ENCODE measurements at places on chromosomes 6 and 20.

DNA sequence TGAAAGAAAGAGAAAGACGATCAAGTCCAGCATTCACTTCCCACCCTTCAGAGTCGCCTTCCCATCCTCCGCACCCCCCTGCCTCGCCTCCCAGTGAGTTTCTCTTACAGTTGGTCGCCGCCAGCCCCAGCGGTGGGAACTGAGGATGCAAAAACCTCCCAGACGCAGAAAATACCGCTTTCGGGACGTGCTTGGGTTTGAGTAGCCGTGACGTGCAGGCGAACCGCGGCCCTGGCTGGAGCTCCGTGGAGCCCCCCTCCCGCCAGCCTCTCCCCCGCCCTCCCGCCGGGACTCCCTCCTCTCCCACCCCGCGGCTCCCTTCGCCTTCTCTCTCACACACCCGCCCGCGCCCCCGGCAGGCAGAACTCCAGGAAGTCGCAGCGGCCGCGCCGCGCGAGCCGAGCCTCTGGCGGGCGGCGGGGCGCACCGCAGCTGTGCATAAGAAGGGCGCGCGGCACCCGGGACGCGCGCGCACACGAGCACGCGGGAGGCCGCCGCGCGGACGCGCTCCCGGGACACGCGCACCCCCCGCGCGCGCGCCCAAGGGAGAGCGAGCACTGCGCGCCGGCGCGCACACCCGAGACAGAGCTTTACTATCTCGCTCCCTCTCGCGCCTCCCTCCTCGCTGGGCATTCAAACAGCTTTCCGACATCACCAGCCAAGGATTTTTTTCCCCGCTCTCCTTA, at the start of gene ADGRB3:
TSS of gene ADGRB3 (plus strand) at position 557 of the 686 bp plus-strand sequence. CDS start 3,394 bp downstream, outside the sequence.
- peak; percentile 22 for DNase-seq

DNA sequence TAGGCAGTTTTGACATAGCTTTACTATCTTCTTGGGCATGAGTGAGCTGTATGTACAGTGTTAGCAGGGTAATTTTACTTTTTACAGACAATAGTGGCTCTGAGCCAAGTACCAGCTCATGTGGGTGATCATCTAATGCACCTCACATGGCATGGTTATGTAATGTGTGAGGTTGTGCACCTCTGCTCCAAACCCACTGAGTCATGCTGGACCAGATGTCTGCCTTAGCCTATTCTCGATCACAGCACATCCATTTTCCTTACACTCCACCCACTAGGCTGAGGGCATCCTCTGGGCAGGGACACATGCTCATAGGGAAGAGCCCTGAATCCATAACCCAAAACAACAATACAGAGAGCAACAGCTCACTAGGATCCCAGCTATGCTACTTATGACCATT, 71.6 kb upstream of the FBXL4 start:
- DNase-seq = no peak

- no peak for DNase-seq
These were observed 13.0 kb downstream of the FOXQ1 start for GRCh38 chr6:1324936-1325335.

DNA sequence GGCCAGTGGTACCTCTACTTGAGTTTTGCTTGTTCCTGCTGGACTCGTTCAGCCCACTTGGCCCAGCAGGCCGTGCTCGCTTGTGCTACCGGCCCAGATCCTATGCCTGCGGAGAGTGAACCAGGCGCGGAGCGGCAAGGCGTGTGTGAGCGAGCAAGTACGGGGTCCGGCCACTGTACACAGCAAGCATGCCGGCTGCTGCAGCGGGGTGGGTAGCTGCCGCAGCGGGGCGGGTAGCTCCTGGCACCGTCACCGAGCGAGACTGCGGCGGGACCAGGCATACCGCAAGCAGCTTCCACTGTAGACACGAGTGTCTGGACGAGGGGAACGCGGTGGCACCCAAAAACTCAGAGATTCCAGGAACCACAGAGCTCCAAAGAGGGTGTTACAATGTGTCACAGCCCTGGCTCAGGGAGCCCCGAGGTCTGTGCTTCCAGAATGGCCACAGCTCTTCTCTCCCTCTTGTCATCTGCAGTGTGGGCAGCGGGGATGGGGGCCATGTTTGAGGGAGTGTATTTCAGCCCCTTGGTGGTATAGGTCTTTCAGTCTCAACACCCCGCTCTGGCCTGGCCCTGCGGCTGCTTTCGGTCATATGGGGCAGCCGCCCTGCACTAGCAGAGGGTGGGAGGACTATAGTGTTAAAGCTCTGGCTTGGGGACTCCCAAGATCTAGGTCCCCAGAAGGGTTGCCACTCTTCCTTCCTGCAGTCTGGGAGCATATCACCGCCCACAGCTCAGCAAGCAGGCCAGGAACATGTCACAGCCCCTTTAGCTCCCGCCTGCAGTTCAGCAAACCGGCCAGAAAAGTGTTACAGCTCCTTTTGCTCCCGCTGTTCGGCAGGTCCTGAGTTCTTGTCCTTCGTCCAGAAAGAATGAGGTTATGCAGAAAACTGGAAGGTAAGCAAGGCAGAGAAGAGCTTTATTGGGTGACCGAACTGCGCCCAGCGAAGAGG, 6.1 kb upstream of the RWDD1 start:
- no peak for DNase-seq

DNA sequence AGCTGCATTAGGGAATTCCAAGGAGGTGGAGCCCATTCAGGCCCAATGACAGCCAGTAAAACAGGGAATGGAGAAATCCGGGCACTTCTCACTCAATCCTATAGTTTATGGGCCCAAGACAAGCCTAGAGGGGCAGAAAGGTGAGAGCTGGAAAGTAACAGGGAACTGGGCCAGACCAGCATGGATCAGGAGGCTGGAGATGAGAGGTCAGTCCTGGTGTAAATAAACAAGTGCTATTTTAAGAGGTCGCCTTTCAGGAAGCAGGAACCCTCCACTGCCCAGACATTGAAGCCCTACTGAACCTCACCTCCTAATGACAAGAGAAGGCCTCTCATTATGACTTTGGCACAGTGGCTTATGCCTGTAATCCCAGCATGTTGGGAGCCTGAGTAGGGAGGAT, 57.2 kb upstream of the TGM3 start:
- DNase-seq = no peak

DNA sequence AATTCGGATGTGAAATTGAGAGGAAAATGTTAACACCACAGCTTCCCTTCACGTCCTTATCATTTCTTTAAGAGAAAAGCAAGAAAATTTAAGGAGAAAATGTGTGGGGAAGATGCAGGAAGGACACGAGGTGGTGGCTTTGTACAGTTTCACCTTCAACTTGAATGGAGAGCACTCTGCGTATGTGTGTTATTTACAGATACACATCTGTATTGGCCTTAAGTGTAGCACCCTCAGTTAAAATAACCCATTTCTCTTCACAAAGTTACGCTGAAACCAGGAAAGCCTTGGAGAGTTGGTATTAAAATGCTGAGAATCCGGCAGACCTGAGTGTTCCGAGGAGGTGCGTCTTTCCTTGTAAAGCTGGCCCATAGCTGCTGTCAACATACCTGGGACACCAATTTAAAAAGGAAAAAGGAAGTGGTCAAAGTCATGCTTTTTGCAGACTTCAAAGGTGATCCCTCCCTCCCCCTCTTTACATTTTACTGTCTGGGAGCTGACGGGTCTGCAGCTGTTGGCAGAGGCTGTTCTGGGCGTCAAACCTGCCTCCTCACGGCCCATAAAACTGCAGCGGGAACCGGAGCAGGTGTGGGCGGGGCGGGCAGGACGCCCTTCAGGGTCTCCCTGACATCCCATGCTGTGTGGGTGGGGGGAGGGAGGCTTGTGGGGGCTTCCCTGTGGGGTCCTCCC, 61.3 kb upstream of the TBXT start:
- DNase-seq = no peak

DNA sequence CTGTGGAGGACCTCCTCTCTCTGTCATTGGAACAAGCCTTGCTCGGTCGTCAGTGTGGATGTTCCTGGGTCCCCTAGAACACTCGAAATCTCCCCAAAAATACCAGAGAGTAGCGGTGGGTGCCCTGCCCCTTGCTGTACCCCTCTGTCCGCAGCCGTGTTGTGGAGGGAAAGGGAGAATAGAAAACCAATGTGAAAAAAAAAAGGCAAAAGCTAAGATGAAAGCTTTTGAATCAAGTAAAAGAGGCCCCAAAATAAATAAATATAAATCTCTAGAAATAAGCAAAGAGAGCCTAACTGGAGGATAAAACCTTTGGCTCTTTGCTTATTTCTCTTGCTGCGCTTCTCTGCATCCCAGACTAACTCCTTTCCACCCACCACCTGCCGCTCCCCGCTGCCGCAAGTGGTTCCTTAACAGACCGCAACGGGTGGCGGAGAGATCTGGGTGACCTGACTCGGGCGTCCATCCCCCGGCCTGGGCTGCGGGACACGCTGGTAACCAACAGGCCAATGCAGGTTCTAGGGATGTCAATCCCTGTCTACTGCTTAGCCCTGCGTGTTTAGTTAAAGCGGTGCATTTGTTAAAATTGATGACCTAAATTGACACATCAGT, 110.0 kb downstream of the GPX5 start:
- no peak for DNase-seq

DNA sequence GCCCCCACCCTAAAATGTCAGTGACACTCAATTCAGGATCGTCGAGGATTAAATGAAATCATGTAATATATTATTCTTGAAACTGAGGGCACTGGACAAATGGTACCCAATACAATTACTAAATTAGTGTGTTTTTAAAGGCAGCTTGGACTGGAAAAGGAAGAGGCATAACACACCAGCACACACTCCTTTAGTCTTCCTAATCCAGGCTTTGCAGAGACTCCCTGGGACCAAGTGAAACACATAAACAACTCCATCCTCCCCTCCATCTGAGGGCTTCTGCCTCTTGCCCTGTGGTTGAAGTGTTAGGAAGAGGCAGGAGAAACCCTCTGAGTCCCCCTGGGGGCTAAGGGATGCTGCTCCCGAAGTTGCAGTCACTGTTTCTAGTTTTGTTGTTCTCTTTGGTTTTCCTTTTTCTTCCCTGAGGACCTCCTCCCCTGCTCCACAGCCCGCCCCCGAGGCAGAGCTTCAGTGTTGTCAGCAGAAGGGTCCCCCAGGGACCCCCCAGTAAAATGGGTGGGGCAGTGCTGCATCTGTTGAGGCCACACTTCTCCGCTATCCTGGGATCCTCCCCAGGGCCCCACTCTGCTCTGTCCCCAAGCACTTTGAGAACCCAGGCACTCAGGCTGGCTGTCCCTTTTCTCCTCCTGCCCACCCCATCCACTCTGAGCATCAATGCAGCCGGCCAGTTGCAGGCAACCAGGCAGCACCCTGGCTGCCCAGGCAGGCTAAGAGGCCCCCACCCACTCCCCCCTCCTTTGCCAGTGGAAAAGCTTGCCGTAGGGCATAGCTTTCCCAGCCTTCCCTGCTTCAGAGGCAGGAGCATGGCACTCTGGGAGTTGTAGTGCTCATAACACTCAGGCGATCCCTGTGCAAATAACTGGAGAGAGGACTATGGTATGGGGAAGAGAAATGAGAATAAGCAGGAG, 5.9 kb downstream of the TMEM63B start:
- no peak for DNase-seq

DNA sequence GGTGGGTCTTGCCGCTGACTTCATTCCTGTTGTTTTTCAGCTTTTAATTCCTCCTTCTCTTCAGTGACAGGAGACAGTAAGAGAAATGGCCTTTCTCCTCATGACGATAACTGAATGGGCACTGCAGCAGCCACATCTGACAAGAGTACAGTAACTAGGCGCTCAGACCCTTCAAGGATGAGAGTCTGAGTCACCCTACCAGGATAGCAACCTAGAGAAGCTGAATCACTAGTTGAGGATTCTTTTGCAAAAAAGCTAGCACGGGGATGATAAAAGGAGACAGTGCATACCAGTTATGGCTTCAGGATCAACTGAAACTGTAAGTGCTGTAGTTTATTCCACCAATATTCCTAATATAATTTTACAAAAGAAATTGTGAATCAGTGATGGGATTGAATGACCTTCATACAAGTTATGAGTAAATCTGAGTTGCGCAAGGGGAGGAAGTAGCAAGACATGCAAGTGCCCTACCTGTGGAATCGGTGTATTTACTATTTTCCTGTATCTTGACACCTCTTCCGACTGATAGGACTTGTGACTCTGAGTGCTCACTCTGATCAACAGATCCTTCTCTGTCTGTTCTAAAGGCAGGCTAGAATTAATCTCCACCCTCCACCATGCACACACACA, 161.8 kb upstream of the GRIK2 start:
- no peak for DNase-seq

DNA sequence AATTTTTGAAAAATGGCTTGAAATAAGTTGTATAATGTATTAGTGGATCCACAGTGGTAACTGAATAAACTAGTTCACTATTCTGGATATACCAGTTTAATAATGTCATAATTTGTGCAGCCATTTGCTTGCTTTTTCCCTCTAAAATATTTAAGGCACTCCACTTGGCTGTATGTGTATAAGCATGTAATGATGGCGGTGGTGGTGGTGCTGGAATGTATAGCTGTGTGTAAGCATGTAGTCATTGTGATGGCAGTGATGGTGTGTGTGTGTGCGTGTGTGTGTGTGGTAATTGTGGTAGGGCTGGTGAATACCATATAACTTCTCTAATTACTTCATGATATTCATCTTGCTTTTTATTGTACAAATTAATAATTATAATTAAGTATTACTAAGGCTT, 89.2 kb upstream of the HIVEP1 start:
- DNase-seq = no peak

GRCh38 chr6:130019326-130020072, 1.1 kb downstream of the L3MBTL3 start:
- DNase-seq = peak; percentile 52

DNA sequence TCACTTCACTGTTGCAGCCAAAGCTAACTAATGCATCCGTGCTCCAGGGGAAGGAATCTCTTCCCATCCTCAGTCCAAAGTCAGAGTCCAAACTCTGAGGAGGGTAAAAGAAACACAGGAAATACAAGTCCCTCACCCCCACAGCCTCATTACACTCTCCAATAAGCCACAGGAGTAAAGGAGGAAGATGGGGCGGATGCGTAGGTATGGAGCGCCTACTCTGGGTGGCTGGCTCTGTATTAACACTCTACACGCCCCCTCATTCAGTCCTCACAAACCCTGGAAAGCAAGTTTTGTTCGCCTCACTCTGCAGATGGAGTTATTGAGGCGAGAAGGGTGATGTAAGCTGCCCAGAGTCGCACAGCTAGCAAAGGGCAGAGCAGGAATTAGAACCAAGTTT, 242.9 kb downstream of the NRN1 start:
- DNase-seq = no peak

DNA sequence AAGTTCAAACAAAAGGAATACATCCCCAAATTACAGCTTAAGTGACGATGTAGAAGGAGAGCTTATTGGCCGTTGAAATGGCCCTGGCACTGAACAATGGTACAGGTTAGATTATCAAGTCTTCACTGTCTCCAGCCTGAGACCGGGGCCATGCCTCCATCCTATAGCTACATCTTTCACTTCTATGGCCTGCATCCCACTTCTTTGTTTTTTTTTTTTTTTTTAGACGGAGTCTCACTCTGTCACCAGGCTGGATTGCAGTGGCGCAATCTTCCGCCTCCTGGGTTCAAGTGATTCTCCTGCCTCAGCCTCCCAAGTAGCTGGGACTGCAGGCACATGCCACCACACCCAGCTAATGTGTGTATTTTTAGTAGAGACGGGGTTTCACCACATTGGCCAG, 464.6 kb downstream of the CDH26 start:
- no peak for DNase-seq

DNA sequence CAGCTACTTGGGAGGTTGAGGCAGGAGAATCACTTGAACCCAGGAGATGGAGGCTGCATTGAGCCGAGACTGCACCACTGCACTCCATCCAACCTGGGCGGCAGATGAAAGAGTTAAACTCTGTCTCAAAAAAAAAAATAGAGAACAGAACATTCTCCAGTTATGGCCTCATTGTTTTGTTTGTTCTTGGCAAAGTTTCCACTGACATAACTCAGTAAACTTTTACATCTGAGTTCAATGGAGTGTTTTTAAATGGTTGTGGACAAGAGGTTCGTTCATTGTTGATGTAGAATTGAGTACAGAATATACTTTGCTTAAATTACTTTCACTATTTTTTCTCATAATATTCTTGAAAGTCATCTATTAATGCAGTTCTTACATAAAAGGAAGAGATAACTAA, 42.2 kb upstream of the IFNGR1 start:
- no peak for DNase-seq

Measured in CD4-positive, alpha-beta T cell treated with Interferon alpha-2 for 1 hour (primary cell).